Osteoblast (primary cell): ENCODE measurements at places on chromosomes 6 and 20. TPM values are rescaled to one million over a fixed set of nuclear protein-coding genes. Genes with fewer than 3 reads are reported as not detected.
A peak's percentile ranks its signal among the peaks of the same experiment; 100 is the strongest.

DNA sequence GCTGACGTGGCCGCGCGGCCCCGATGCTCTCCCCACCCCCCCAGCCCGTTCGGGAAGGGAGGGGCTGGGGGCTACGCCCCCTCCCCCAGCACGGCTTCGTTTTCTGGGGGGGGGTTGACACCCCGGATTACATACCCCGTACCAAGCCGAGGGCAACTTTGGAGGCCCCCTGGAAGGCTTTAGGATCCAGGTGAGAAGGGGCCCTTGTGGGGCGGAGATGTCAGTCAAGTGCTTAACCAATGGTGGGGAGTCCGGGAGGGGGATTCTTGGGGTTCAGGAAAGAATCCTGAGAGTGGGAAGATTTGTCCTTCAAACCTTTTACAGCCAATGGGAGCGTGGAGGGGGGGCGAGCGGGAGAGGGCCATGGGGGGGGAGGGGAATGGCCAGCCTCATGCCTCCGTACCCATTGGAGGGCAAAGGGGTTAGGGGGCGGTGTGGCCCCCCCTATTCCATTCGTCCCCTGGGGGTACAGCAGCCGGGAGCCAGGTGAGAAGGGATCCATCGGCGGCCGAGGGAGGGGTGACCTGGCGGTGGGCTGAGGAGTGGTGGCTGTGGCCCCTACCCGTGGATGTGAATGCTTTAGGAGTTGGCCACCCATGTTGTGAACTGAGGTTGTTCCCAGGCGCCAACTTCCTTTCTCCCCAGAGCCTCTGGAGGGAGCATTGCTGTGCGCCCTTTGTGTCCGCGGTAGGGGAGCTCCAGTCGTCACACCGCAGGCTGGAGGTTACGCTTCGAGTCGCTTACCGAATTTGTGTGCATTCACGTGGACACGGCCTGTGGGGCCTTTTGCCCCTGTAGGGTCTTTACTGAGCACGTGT, 682 bp downstream of the BRD2 start:
- no peaks in the 10 kb centered on the region for H3K27me3 ChIP-seq
- H3K36me3 ChIP-seq: peaks cover 19% of the 10 kb centered on the region
- H3K27ac ChIP-seq: peak overlapping the region; percentile 100
- peaks cover 29% of the 10 kb centered on the region for H3K4me1 ChIP-seq
- peak; percentile 94 for DNase-seq

DNA sequence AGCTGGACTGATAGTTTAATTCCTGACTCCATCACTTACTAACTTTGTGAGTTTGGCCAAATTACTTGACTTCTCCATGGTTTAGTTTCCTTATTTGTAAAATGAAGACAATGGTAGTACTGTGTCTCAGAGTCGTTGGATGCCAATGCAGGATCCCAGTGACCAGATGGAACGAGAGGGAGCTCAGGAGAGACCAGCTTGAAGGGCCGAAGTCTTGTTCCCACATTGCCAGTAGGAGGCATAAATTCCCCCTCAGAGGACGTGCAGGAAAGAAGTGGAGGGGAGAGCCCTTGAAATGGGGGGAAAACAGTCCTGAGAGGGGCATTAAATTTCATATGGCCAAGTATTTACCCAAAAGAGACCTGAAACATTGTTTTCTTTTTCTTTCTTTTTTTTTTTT, 2.1 kb upstream of the MUC22 start:
- H3K4me1 ChIP-seq: peaks cover 22% of the 10 kb centered on the region
- H3K36me3 ChIP-seq: no peaks in the 10 kb centered on the region
- no peak overlapping the region for H3K4me3 ChIP-seq
- DNase-seq: no peak
- H3K27ac ChIP-seq: no peak overlapping the region
- H3K27me3 ChIP-seq: no peaks in the 10 kb centered on the region

GRCh38 chr6:167664678-167665660, 161.7 kb upstream of the AFDN start:
- no peak for DNase-seq
- no peaks in the 10 kb centered on the region for H3K27me3 ChIP-seq

SLC22A2 gene
- total RNA-seq: under 0.01 TPM in 2 replicates

DNA sequence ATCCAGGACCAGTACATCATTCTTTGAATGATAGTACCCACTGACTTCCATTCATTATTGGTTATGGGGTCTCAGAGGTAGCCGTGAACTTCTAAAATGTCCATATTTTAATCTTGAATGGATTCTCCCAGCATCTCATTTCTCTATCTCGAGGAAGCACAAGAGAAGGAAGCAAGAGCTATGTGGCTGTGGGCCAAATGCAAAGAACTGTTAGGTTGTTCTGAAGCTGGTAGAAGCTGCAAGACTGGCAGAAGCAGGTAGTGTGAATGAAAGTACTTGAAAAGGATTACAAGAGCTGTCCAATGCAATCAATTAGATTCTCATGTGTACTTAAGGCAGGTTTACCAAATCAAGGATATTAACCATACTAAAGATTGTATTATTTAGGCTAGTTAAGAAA, 1131.8 kb downstream of the GRIK2 start:
- no peak overlapping the region for H3K27ac ChIP-seq
- no peaks in the 10 kb centered on the region for H3K27me3 ChIP-seq
- no peak for DNase-seq
- H3K36me3 ChIP-seq: no peaks in the 10 kb centered on the region
- no peak overlapping the region for H3K4me3 ChIP-seq

TMEM200A gene
- total RNA-seq: 43.1 and 49.2 TPM in 2 replicates

DUSP15 gene
- total RNA-seq: 1.2 and 1.4 TPM in 2 replicates

OR2H2 gene
- total RNA-seq: not detected in 2 replicates

LRFN2 gene
- not detected in 2 replicates for total RNA-seq

SERPINB1 gene
- 32.6 and 53.0 TPM in 2 replicates for total RNA-seq

GRCh38 chr20:49747707-49748524, 34.2 kb upstream of the B4GALT5 start:
- H3K27ac ChIP-seq: peak overlapping the region; percentile 39
- H3K27me3 ChIP-seq: no peaks in the 10 kb centered on the region
- H3K4me3 ChIP-seq: no peak overlapping the region
- H3K36me3 ChIP-seq: no peaks in the 10 kb centered on the region
- DNase-seq: peak; percentile 64

GRCh38 chr6:138403324-138403800, 661 bp upstream of the HEBP2 start:
- peaks cover 23% of the 10 kb centered on the region for H3K36me3 ChIP-seq
- peak; percentile 84 for DNase-seq

GRCh38 chr20:15619816-15620215, 953.4 kb downstream of the KIF16B start:
- H3K27ac ChIP-seq: no peak overlapping the region
- no peaks in the 10 kb centered on the region for H3K36me3 ChIP-seq
- H3K4me1 ChIP-seq: no peaks in the 10 kb centered on the region
- no peak for DNase-seq
- H3K27me3 ChIP-seq: no peaks in the 10 kb centered on the region
